ENCODE measurements at places on chromosomes 2 and 18.

GRCh38 chr18:7000484-7001096 lies 117.0 kb downstream of the LAMA1 start:
- no peaks in the 10 kb centered on the region for H3K27me3 ChIP-seq
- peaks cover 9% of the 10 kb centered on the region for H3K4me1 ChIP-seq
- H3K4me3 ChIP-seq, result no peak overlapping the region
- peaks cover 31% of the 10 kb centered on the region for H3K36me3 ChIP-seq
- no peak for DNase-seq
- H3K27ac ChIP-seq, result no peak overlapping the region

GRCh38 chr18:50194631-50195532 lies at the start of gene MYO5B:
TSS of gene MYO5B (minus strand) at chr18:50195147. CDS start at chr18:50194793, 354 bp downstream.
- H3K4me1 ChIP-seq, result peaks cover 17% of the 10 kb centered on the region
- no peak within 1 kb of the TSS for H3K27ac ChIP-seq
- peak within 1 kb of the TSS; percentile 83 for H3K4me3 ChIP-seq
- no peaks in the 10 kb centered on the region for H3K36me3 ChIP-seq
- peaks cover 90% of the 10 kb centered on the region for H3K27me3 ChIP-seq

DNA sequence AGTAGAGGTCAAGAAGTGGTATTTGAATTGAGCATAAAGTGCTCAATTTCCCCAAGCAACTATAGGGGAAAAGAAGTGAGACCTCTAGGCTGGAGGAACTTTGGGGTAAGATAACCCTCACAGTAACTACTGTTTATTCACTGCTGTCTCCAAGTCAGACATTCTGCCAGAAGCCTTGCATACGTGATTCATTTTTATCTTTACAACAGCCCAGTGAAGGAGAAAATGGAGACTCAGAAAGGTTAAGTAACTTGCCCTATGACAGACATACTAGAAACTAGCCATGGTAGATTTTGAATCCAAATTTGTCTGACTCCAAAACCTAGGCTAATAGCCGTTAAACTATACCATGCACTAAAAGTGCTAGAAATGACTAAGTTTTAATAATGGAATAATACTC lies 28.4 kb downstream of the DNAJC10 start:
- H3K36me3 ChIP-seq, result peaks cover 70% of the 10 kb centered on the region
- no peaks in the 10 kb centered on the region for H3K4me1 ChIP-seq
- H3K4me3 ChIP-seq, result no peak overlapping the region
- no peak for DNase-seq
- H3K27ac ChIP-seq, result no peak overlapping the region

DNA sequence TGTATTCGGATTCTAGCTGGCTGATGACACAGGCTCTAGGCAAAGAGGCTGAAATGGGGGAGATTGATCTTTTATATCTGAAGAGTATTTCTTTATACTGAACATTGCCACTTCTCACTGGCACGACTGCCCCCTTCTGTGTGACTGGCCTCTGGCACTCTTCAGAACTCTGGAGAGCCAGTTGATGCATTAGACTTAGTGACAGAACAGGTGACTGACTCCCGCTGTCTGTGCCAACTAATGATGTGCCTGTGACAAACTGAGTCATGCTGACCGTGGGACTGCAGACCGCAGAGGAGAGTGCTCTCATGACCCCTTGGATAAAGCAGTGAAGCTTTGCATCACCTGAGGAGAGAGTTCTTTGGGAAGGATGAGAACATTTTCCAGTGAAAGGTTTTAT lies 14.4 kb downstream of the MGAT5 start:
- H3K36me3 ChIP-seq, result peaks cover 5% of the 10 kb centered on the region
- peaks cover 34% of the 10 kb centered on the region for H3K4me1 ChIP-seq
- peak overlapping the region; percentile 62 for H3K27ac ChIP-seq
- H3K4me3 ChIP-seq, result no peak overlapping the region
- no peak for DNase-seq

DNA sequence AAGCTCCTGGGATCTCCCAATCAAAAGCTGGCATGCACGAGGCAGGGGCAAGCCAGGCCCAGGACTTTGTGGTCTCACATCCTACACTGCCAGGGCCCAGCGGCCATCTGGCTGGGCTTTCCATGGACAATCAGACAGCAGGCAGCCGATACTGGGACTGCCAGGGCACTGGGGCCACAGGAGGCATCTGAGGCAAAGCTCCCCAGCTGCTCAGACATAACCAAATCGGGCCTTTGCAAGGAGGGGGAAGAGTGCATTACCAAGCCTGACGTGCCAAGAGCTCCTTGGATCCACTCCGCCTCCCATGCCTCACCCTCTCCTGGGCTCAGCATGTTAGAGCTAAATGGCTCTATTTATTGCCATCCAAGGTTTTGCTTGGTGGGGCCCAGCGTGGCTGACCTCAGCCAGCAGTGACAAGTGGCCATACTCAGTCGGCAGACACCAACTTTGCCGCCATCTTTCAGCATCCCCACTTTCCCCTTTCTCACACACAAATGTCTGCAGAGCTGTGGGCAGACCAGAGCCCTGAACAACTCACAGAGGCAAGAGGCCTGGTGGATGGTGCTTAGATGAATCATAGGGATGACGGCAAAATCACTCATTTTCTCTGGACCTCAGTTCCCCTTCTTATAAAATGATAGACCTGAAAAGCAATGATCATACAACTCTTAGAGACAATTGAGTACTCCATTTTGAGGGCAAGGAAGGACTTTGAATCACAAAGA lies 200.8 kb downstream of the TTC32 start:
- peaks cover 17% of the 10 kb centered on the region for H3K36me3 ChIP-seq
- peaks cover 3% of the 10 kb centered on the region for H3K27me3 ChIP-seq
- DNase-seq, result no peak
- H3K27ac ChIP-seq, result no peak overlapping the region
- peaks cover 55% of the 10 kb centered on the region for H3K4me1 ChIP-seq

DNA sequence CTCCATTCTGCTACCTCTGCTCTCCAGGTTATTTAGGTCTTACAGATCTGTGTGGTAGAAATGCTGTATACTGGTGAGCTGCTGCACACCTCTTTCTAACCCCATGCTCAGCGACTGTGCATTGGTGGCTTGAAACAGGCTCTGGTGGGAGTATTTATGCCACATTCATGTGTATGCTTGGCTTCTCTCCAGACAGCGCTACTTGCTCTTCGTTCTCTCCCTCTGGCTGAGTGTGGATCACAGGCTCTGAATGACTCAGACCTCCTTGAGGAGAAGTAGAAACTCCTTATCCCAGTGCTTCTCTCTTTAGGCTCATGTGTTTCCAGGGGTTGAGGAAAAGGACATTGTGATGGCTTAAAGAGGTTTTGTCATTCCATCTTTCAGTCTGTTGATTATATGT lies 54.9 kb downstream of the FHOD3 start:
- no peak for DNase-seq
- H3K27ac ChIP-seq, result no peak overlapping the region
- H3K27me3 ChIP-seq, result no peaks in the 10 kb centered on the region
- peaks cover 15% of the 10 kb centered on the region for H3K36me3 ChIP-seq
- H3K4me3 ChIP-seq, result no peak overlapping the region

DNA sequence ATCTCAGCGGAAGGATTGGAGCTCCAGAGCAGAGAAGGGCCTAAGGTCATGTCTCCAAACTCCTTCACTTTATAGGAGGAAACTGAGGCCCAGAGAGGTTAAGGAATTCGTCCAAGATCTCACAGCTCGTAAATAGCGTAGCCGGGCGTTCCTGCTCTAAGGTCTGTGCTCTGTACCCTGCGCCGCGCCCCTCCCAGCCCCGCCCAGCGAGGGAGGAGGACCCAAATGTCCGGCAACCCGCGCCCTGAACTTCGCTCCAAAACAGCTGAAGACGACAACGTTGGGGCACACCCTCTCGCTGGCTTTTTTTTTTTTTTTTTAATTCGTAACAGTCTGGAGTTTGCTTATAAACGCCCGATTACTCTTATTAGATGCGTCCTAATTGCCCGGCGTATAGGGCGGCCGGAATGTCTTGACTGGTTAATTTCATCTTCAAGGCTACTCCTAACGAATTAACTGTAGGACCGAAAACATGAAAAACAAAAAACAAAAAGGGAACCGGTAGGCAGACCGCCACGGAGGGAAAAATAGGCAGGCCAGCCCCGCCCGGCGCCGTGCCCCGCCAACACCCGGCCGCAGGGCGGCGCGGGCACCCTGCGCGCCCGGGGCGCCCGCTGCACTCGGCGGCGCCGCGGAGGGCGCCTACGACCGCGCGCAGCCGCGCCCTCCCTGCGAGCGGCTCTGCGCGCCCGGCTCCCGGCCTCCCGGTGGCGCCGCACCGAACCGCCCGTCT lies 928 bp upstream of the FOSL2 start:
- peaks cover 19% of the 10 kb centered on the region for H3K4me1 ChIP-seq
- peak overlapping the region; percentile 87 for H3K4me3 ChIP-seq
- peak overlapping the region; percentile 82 for H3K27ac ChIP-seq
- H3K27me3 ChIP-seq, result peaks cover 10% of the 10 kb centered on the region
- no peaks in the 10 kb centered on the region for H3K36me3 ChIP-seq
